NK-92 treated with Interleukin-12 subunit alpha and Interleukin-12 subunit beta, amount 100 ng/mL, for 24 hours (cell line): ENCODE measurements at places on chromosomes 7 and 10.

DNA sequence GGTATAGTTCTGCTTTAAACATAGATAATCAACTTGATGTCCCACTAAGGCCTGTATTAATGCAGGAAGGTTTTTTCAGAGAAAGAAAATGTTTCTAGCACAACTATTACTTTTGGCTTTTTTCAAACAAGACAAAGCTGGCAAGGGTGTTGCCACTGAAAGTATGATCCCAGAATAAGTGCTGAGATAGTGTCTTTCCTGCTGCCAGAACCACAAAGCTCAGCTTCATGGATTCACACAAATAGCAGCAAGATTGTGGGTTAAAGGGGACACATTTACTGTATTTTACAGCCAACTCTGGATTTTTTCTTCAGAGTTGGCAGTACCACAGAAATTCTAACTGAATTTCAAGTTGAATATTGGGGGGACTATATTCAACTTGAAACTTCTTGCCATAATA is 4.3 kb downstream of the NCOA4 start:
- DNase-seq, result no peak

GRCh38 chr10:103737735-103738367 is 117.5 kb downstream of the SH3PXD2A start:
- no peak for DNase-seq

- DNase-seq, result no peak
Measured at GRCh38 chr10:58266003-58266825, 1.5 kb downstream of the IPMK start.

DNA sequence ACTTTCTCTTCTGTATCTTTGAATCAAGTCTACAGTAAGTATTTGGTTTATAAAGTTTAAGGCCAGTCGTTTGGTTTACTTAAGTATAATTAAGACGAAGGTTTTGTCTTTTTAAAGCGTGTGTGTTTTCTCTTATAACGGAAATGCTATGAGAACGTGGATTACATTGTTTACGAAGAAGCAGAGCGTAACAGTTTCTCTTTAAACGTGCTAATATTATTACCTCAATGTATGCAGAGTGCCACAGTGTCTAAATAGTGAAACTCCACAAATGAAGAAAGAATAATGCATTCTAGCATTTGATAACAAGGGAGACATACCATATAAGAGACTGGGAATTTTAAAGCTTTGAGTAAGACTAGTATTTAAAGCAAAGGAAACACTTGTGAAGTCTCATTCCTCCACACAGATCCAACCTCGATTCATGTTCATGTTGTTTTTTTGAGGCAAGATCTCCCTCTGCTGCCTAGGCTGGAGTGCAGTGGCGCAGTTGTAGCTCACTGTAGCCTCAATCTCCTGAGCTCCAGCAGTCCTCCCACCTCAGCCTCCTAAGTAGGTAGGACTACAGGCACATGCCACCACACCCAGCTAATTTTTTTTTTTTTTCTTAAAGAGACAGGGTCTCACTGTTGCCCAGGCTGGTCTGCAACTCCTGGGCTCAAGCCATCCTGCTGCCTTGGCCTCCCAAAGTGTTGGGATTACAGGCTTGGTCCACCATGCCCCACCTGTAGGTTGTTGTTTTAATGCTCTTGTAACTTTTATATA is 75.1 kb downstream of the ANKRD61 start:
- no peak for DNase-seq

GRCh38 chr10:113329121-113329596 is 223.7 kb upstream of the HABP2 start:
- DNase-seq, result no peak

GRCh38 chr7:44958645-44959344 is 20.0 kb downstream of the MYO1G start:
- DNase-seq, result no peak

- no peak for DNase-seq
Measured at GRCh38 chr7:90671571-90671970, 75.5 kb downstream of the CDK14 start.

GRCh38 chr10:124738441-124738840 is 5.7 kb downstream of the FAM53B start:
- DNase-seq, result no peak

- DNase-seq, result no peak
Measured at GRCh38 chr10:4099202-4099601, 314.2 kb upstream of the KLF6 start.

GRCh38 chr10:107091126-107091525 is 73.4 kb downstream of the SORCS1 start:
- DNase-seq, result no peak

DNA sequence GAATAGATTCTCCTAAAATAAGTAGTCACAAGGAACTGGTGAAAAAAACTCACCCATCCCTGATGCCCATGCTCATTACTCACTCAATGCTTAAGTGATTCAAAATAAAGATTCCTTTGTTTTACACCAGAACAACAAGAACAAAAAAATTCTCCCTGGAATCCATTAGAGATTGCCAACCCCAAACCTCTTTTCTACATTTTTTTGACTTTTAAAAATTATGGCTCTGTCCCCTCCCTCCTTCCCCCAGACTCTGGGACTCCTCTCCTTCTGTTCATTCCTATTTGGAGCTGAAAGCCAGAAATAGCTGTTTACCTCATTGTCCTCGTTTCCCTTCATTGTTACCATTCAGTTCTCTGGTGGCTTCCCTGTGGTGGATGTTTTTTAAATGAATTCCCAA is 63.2 kb upstream of the FHIP2A start:
- DNase-seq, result no peak

- DNase-seq, result no peak
Measured at GRCh38 chr10:83677795-83678194, 461.5 kb upstream of the GHITM start.

DNA sequence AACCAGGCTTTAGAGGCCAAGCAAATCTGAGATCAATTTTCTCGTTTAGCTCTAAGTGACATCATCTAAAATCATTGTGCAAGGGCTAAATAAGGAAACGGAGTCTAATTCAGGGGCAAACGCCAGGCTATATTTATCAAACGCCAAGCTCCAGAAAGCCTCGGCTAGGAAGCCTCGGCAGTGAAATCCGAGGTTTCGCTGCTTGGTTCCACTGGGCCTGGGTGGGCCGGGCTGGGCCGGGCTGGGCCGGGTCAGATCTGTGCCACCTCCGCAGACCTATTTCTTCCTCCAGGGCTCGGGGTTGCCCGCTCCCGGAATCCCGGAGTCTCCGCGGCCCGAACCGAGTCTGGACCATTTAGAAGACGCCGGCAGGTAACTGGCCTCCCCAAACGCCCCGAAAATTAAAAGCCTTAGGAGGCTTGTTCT is 459 bp upstream of the FEZF1 start:
- no peak for DNase-seq

- no peak for DNase-seq
Measured at GRCh38 chr7:43123457-43123856, 11.0 kb downstream of the HECW1 start.

- DNase-seq, result no peak
Measured at GRCh38 chr10:3570131-3570729, 214.8 kb downstream of the KLF6 start.

DNA sequence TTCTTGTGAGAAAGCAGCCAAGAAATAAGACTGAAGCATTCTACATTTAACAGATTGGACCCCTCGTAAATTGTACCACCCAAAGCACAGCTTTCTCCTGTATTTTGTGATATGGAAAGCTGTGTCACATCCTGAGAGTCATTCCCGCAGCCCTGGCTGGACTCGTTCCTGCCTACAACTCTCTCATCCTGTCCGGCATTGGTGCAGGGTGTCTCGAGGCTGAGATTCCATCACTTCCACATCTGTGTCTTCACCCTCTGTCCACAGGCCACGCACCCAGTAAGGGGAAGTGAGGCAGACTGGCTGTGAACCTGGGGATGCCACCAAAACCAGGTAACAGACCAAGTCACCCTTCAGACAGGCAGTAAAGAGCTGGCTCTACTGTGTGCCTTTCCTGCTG is 146.2 kb upstream of the KLF6 start:
- DNase-seq, result no peak

GRCh38 chr10:61559615-61560014 is 103.1 kb upstream of the CABCOCO1 start:
- DNase-seq, result no peak

GRCh38 chr7:50088463-50089129 is 4.5 kb downstream of the ZPBP start:
- no peak for DNase-seq

DNA sequence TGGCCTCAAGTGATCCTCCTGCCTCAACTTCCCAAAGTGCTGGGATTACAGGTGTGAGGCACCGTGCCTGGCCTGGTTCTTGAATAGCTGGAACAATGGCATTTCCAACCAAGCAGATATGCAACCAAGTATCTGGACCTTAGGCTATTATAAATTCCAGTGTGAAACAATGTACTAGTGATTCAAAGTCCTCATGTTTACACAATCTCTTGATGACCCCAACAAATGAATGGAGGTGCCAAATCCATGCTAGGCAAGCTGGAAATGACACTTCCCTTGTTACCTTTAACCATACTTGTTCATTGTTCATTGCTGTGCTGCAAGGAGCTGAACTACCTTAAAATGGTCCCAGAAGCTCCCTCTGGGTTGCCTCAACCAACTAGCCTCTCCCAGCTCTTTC is 282.2 kb upstream of the KLF14 start:
- no peak for DNase-seq

- no peak for DNase-seq
Measured at GRCh38 chr7:152177681-152178404, 152.4 kb downstream of the GALNT11 start.

- no peak for DNase-seq
Measured at GRCh38 chr10:72337722-72338121, 17.0 kb downstream of the DNAJB12 start.

GRCh38 chr7:16719699-16720098 is 33.9 kb upstream of the TSPAN13 start:
- no peak for DNase-seq

- DNase-seq, result no peak
Measured at GRCh38 chr10:78920011-78920410, 148.8 kb upstream of the ZMIZ1 start.

- DNase-seq, result no peak
Measured at GRCh38 chr10:86250399-86250798, 116.2 kb downstream of the GRID1 start.

GRCh38 chr10:117249493-117250093 is 8.7 kb downstream of the SLC18A2 start:
- no peak for DNase-seq

DNA sequence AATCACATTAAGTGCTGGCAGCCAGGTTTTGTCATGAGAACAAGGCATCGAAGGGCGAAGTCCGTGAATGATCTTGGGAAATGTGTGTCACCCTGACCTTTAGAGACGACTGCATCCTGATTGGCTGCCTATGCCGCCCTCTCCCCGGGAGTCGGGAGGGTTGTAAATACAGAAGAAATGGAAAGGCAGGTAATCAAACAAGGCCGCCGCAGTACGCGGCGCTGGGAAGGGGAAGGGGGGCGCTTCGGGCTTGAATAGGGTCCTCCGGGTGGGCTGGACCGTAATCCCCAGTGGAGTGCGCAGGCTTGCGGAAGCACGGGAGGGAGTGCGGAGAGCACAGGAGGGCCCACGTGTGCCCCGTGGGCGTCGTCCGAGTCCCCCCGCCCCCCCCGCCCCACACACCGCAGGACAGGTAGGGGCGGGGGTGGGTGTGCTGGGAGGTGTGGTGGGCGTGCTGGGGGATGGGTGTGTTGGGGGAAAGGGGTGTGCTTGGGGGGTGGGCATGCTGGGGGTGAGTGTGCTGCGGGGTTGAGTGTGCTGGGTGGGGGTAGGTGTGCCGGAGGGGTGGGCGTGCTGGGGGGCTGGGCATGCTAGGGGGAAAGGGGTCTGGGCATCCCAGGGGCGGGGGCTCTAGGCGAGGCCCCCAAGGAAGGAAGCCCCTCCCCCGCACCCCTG is 169.4 kb downstream of the ARHGAP12 start:
- DNase-seq, result no peak

DNA sequence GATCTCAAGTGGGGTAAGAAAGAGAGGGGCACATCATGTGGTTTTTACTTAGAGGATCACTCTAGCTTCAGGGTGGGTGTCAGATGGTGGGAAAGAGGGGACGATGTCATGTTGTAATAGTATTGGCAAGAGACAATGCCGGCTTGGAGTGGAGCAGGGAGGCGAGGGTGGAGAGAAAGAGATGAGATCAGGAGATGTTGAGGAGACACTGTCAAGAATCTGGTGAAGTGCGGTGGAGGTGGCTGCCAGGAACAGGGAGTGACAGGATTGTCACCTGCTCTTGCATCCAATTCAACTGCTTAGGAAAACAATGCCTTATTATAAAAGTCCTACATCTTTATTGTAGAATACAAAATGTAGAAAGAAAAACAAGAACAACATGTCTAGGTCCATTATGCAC is 63.0 kb upstream of the MKI67 start:
- no peak for DNase-seq

DNA sequence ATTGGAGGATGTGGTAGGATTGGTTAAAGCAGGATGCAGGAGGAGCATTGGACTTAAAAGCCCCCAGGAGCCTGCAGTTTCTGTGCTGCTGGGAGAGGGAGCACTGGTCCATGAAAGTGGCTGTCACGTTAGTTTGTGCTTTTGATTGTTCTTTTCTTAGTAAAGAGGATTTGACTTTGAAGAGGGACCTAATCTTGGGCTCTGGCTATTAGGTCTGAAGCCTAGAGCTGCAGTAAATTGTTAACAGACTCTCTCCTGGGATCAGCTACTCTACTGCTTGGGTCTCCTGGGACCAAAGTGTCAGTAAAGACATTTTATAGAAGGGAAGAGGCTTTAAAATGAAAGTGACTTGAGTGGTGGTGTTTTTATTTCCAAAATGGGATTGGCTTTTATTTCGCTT is 3.7 kb downstream of the ZFYVE27 start:
- DNase-seq, result no peak

DNA sequence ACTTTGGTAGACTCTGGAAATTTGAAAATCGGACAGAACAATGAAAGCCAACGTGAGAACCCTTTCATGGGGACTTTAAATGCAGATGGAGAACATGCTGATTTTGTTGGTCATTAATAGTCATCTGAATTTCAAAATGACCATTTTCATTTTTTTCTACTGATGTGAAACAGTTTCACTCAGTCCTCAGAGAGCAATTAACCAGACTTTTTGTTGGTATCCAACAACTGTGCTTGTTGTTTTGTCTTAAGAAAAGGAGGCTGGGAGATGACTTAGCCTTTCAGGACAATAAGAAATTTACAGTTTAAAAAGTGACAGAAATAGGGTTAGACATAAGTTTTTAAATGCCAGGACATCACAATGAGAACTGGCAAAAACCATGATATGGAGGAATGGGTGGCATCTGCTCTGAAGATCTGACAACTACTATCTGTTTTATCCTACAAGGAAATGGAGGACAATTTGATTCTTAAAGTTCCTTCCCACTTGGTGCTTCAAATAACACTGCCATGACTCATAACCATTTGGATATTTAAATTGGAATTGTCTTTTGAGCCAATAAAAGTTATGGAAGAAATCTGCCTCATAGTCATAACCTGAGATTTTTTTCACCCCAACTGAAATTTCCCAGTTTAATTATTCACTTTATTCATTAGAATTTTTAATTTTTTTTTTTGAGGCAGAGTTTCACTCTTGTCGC is 87.2 kb upstream of the HPS1 start:
- no peak for DNase-seq

- DNase-seq, result no peak
Measured at GRCh38 chr7:35720849-35721248, 25.9 kb upstream of the HERPUD2 start.

DNA sequence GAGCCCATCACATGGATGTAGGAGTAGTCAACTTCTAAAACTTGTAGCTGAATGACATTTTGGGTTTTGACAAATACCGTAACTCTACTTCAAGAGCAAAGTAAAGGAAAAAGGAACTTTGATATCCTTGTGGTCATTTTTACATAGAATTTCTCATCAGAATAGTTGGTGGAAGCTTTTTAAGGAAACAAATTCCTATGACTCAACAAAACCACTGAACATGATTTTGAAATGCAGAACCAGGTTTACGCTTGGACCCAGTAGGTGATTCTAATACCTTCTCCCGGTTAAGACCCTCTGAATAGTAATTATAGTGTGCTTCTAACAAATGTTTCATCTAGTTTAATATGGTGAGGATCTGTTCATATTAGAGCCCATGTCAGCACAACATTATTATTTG is 307.8 kb downstream of the GPR37 start:
- no peak for DNase-seq
